Fibroblast of skin of right quadriceps (primary cell): ENCODE measurements at places on chromosomes 2 and 18.

- no peak for DNase-seq
Measured at GRCh38 chr2:176826984-176827668, 385.5 kb upstream of the HNRNPA3 start.

- DNase-seq = no peak
Measured at GRCh38 chr2:77434880-77435279, 87.3 kb downstream of the LRRTM4 start.

- peak; percentile 78 for DNase-seq
Measured at GRCh38 chr2:25368660-25369059, 26.9 kb upstream of the DNMT3A start.

GRCh38 chr18:10585260-10585659, 59.4 kb downstream of the NAPG start:
- DNase-seq = no peak

- no peak for DNase-seq
Measured at GRCh38 chr2:28623582-28624405, 127.8 kb upstream of the PPP1CB start.

DNA sequence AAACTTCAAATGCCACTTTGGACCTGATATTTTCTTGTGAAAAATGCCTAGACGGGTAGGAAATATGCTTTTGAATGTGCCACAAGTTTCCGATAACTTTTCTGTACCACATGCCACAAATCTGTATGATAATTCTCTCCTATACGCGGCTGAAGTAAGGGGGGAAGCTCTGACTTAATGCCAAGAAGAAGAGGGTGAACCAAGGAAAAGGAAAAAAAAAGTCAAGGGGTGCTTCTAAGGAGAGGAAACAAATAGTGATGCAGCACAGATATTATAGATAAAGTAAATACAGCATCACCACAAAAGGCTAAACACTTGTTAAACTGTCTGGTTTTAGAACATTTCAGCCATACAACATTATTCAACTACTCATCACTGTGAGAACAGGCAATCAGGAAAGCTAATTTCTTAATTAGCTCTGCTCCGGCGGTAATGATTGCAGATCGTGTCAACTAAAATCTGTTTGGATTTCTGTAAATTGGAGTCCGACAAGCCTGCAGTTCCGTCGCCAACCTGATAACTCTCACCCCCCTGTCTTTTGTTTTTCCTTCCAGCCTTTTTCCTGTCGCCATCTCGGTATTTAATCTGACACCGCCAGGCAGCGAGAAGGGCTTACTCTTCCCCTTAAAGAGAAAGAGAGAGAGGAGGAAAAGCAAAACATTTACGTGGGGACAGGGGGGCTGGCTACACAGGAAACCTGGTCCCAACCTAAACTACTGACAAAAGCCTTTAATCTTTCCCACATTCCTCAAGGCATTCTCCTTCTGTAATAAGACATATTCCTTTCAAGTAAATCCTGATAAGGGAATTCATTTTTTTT, 67.5 kb downstream of the ZEB2 start:
- DNase-seq = peak; percentile 60

DNA sequence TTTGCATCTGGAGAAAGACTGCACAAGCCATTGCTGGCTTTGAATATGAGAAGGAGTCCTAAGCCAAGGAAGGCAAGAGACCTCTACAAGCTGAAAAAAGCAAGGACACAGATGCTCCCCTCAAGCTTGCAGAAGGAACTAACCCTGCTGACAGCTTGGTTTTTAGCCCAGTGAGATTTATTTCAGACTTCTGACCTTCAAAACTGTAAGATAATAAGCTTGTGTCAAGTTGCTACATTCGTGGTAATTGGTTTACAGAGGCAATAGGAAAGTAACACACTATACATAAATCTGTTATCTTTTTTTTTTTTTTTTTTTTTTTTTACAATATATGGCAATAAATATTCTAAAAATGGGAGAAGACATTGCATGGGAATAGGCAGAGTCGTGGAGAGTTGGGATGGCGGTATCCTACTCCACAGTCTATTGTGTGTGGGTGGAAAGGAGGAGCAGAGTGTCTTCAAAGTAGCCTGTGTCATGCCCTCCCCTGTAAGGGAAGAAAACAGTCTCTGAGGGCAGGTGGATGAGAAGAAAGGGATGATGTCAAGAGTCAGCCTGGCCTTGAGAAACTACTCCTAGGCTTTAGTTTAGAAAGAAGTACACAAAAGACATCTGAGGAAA, 196.9 kb downstream of the THSD7B start:
- no peak for DNase-seq

GRCh38 chr2:214706986-214707385, 102.5 kb downstream of the BARD1 start:
- DNase-seq = no peak

DNA sequence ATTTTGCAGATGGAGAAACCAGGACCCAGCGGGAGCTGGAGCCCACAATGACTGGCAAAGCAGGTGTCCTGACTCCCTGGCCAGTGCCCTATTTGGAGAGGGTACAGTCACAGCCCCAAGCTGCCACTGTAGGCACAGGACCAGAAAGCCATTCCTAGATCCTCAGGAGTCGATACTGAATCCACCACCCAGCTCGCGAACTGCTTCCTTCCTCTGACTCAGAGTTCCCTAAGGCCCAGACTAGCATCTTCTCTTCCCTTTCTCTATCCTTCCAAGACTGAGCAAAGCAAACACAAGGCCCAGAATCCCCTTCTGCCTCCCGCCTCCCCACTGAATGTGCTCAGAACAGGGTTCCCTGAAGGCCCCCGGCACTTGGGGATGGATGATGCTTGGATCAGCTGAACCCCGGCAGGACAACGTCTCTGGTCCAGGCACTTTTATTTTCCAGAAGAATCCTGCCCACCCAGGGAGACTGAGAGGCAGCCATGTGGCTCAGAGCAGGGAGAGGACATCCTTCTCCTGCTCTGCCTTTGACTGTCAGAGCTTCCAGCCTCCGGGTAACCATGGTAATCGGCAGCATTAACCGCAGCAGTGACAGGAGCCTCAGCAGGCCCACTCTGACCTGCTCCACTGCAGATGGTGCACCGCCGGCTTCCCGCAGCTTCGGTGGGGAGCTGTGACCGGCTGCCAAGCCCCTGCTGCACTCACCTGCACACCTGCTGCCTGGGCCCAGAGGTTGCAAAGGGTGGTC, 34.8 kb upstream of the KLHL29 start:
- DNase-seq = no peak

GRCh38 chr2:113112441-113112840, 15.0 kb upstream of the IL1RN start:
- DNase-seq = no peak

GRCh38 chr2:168731616-168732015, 70.8 kb upstream of the NOSTRIN start:
- peak; percentile 7 for DNase-seq

GRCh38 chr2:176534798-176535466, 265.7 kb downstream of the MTX2 start:
- peak; percentile 89 for DNase-seq

- no peak for DNase-seq
Measured at GRCh38 chr2:33946193-33946592, 347.1 kb upstream of the FAM98A start.

GRCh38 chr2:84876369-84876768, 4.5 kb downstream of the TRABD2A start:
- DNase-seq = no peak

- DNase-seq = no peak
Measured at GRCh38 chr2:174892546-174892945, 112.6 kb downstream of the CHN1 start.

DNA sequence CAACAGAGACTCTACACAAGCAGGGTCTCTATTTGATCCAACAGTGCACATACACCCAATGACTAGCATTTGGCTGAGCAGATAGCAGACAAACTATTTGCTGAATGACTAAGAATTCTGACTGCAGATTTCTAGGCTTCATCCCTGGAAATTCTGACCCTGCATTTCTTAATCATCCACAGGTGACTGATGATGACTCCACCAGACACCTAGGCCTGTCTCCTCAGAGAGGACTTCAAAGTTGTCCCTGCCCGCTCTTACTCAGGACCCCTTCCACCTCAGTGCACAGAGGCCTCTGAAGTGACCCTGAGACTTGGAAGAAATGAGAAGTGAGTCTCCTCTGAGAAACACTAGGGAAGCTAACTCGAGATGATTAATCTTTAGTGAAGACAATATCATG, 51.3 kb downstream of the SEPTIN10 start:
- DNase-seq = no peak

- DNase-seq = no peak
Measured at GRCh38 chr2:200613692-200614091, 27.9 kb downstream of the AOX1 start.

- no peak for DNase-seq
Measured at GRCh38 chr2:60306267-60306861, 247.1 kb downstream of the BCL11A start.

DNA sequence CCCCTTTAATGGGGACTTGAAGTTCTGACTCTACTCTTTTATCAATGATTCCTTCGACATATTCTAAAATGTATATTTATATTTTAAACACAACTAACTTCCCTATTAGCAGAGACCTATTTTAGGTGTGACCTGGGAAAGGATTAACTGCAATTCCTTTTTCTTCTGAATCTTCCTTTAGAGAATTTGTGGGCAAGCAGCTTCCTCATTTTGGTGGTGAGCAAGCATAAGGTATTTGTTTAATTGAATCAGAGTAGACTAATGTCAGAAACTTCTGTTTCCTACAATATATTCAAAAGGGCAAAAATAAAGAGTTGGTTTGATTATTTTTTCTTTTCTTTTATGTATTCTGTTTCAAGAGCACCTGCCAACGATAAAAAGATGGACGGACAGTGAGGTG, 237.0 kb downstream of the IKZF2 start:
- no peak for DNase-seq
